Stimulated activated CD4-positive, alpha-beta T cell treated with anti-CD3 and anti-CD28 coated beads, Interleukin-4, amount 100 ng/mL, for 1 hour (primary cell): ENCODE measurements at places on chromosomes 1 and 21.

GRCh38 chr1:34009340-34009985 lies 145.6 kb downstream of the HMGB4 start:
- DNase-seq: no peak

- DNase-seq: no peak
Measured at GRCh38 chr1:119510046-119510445, 3.0 kb downstream of the HSD3B1 start.

- no peak for DNase-seq
Measured at GRCh38 chr1:222023025-222023424, 281.1 kb upstream of the DUSP10 start.

DNA sequence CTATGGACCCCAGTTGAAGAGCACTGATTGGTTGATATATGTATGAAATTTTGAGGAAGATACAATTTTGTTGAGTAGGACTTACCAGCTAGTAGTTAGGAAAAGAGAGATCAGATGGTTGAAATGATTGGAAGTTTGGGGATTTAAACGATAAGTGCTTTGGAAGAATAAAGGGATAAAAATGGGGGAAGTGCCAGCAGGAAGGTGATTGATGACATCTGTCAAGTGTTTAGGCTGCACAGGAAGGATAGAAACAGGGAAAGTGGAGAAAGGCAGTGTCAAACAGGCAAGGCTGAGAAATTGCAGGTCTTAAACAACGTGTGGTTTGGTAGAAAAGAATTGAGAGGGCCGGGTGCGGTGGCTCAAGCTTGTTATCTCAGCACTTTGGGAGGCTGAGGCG lies 22.3 kb downstream of the PDC start:
- DNase-seq: no peak

DNA sequence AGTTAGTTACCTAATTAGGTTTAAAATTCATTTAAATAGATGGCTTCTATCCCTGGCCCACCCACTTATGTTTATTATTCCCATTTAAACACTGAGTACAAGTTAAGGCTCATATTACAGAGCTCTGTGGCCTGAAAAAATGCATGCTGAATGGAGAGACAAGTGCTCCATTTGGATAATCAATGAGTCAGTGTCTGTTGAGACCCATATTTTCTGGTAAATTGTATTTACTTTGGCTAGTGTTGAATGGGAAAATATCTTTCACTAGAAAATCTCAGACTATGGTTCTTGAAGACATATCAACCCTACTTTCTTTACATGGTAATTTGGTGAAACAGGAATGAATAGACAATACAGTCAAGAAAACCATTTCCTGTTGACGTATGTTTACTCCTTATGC lies 356.0 kb downstream of the S1PR1 start:
- no peak for DNase-seq

DNA sequence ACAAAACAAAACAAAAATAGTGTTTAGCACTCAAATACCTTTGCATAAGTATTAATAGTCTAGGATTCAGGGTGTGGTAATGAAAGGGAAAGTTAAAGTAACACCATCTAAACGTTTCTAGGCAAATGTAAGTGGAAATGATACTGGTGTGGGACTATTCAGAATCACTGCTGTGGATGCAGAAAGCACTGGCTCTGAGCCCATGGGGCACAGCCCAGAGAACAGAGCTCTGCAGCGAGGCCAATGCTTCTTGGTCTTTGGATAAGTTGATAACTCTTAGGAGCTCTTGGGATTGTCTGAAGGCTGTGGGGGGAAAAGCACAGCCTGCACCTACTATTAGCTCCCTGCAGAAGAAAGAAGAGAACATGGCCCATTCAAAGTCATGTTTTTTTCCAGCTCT lies 21.4 kb upstream of the DNM3 start:
- no peak for DNase-seq

DNA sequence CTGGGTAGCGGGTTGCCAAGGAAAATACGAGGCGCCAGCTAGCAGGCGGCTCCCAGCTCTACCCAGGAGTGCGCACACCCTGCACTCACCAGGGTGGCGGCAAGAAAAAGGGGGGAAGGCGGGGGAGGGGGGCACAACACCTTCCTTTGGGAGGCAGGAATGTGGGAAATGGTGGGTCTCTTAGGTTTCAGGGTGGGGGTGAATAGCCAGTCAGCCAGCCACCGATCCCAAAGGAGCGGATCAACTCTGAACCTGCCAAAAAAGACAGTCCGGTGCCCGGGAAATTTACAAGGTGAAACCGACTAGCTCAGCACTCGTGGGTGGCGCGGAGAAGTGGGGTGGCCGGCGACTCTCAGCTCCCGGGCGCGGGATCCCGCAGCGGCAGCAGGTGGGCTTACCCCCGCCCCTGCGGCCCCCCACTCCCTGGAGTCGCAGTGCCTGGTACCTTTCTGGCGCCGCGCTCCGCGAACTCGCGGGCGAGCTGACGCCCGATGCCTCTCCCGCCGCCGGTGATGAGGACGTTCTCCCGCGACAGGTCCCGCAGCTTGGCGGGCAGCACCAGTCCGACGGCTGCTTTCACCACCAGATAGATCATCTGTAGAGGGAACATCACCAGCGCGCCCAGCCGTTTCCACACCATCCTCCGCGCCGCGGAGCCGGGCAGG lies 1.2 kb downstream of the DHRS3 start:
- peak; percentile 38 for DNase-seq

GRCh38 chr1:116956378-116956777 lies 45.2 kb upstream of the CD101 start:
- DNase-seq: no peak

DNA sequence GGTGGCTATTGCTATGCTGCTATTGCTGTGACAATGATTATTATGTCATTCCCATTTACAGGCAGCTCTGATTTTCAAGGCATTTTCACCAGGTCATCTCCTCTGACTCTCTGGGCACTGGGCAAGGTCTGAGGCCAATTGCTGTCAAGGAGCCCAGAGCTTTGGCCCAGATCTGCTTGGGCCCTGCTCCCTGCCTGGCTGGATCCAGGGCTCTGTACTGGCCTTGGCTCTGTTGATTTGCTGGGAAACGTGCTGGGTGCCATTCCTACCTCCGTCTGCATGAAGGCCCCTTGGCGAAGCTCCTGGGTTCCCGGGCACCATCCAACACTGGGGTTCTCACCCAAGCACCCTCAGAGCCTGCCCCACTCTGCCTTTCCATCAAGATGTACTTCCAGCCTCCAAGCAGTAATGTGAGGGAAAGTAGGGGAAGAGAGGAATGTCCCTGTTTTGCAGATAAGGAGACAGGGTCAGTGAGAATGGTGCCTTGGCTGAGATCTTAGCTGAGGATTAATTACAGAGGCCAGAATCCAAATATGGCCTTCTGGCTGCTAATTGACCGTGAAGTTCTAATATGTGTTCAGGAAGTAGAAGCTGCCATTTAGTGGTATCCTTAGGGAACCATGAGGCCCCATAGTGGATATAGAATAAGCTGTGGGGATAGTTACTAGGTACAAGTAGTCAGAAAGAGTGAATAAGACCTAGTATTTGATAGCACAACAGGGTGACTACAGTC lies 63.9 kb downstream of the HTR6 start:
- DNase-seq: no peak

DNA sequence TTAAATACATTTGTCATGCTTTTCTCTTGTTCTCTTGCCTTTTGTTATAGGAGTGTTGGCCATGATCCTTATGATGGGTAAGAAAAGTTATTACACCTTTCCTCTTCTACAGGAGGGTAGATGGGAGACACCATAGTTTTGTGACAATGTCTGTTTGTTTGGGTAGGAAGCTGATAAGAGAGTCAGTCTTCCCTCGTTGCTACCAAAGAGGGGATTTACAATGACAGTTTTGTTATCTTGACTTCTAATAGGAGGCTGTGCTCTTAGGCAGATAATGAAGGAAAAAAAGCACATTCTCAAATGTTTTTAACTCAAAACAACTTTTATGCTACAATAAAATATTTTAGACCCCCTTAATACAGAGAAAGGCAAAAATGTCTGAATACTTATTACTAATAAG lies 48.0 kb upstream of the WLS start:
- DNase-seq: no peak

DNA sequence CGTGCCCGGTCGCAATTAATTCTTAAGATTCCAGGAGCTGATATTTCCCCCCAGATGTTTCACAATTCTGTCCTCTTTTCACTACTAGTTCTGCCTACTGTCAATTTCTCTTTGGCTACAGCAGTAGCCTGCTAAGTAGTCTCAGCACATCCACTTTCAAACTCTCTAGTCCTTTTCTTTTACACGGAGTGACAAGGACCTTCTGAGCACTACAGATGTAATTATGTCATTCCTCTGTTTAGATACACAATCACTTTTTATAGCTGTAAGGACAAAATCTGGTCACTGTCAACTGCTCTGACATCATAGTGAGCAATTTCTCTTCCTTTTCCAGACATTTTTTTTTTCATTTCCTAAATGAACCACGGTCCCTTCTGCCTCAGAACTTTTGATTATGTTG lies 421.7 kb upstream of the CHRM3 start:
- no peak for DNase-seq

DNA sequence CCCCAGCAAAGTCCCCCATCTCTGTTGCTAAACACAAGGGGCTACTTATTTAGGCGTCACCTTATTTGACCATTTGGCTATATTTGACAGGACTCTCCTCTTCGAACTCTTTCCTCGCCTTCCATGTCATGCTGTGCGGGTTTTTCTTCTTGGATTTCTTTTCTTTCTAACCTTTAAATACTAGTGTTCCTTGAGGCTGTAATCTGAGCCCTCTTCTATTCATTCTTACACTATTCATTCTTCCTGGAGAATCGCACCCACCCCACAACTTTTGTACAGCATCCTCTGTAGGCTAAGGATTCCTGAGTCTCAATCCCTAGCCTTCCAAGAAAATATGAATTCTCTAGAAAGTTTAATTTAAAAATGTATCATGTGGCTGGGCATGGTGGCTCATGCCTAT lies 61.7 kb upstream of the C1orf115 start:
- DNase-seq: no peak

DNA sequence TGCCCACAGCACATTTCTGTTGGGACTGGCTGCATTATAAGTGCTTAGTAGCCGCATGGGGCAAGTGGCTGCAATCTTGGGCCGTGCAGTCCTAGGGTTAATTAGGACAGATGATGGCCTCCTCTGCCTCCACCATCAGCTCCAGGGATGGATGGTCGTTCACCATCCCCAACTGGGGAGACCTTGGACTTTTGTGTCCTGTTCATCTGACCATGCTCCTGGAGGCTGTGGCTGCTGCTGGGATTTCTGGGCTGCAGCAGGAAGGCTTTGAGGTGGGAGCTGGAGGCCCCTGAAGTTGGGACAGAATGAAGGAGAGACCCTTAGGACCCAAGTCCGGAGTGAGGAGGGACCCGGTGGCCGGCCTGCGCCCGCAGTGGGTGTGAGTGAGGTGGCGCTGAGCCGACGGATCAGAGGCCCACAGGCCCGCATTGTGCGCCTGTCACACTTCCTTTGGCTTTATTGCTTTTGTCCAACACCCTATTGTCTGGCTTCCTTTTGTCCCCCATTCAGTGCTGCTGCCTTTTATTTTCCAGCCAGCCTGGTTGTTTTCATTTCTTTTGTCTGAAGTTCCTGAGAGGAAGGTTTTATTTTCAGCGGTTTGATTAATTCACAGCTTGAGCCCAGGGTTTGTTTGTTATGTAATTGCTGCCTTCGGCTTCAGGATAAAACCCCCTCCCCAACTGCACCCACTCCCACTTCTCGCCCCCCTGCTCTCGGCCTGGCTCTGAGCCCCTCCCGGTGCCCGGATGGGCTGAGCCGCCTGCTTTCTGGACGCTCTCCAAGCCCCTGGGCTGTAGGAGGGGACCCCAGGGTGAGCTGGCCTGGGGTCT lies 35.6 kb downstream of the SOX13 start:
- no peak for DNase-seq

DNA sequence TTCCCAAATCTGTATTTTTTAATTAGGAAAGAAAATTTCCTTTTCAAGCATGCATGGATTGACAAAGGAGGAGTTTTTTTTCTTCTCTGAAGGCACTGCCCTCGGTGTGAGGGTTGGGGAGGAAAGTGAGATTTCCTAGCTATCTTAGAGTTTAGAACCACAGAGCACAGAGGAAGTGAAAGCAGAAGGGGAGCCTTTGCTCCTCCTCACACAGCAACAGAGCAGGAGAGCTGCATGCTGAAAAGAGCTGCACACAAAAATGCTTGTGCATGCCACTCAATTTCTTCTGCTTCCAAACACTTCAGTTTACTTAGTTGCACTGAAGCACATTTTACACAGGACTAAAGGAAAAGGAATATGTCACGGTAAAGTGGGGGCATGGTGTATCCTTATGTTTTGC lies 308.1 kb downstream of the GPATCH2 start:
- no peak for DNase-seq

DNA sequence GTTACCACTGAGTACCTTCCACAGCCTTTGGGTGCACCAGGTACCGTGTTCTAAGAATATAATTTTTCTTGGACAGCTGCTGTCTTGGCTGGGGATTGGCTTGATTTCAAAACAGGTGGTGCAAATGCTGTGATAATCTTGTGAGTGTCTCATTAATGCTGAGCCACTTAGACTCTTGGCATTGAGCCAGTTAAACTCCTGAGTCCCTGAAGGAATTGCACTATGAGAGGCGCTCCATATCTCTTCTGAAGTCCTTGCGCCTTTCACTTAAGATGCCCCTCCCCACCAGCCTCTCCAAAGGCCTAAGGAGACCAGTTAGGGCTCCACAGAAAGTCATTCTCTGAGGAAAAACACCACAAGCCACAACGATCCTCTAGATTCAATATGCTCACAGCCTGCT lies 51.0 kb downstream of the BACH1 start:
- DNase-seq: no peak

DNA sequence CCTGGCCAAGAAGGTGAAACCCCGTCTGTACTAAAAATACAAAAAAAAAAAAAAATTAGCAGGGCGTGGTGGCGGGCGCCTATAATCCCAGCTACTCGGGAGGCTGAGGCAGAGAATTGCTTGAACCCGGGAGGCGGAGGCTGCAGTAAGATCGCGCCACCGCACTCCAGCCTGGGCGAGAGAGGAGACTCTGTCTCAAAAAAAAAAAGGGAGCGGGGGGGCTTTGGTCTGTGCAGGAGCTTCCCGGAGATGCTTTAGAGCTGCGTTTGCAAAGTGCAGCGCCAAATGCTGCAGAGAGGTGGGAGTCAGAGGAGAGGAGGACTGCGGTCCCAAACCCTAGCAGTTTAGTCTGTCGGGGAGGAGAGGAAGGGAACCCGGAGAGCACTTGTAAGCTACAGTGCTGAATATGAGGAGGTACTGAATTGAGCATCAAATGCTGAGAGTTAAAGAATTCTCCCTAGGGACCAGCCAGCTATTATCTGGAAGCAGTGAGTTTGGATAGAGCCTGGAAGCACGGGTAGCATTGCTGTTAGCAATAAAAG lies 569 bp downstream of the FALEC start:
- DNase-seq: no peak

DNA sequence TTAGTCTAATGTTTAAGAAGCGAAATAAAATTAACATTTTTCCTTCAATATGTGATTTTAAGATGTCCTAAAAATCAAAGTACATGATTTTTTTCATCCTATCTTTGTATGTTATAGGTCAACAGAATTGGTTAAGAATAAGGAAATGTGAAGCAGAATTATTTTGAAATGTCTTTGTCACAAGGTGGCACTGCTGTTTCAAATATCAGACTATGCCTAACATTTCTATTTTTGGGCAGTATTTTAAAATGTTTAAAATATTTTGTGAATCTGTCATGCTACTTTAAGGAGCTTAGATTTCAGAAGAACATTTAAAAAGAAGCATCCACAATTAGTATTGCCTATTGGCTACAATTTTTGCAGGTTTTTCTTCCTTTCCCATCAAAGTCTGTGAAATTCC lies 38.7 kb downstream of the AMY1C start:
- no peak for DNase-seq
